ENCODE measurements at places on chromosomes 7 and 10.

DNA sequence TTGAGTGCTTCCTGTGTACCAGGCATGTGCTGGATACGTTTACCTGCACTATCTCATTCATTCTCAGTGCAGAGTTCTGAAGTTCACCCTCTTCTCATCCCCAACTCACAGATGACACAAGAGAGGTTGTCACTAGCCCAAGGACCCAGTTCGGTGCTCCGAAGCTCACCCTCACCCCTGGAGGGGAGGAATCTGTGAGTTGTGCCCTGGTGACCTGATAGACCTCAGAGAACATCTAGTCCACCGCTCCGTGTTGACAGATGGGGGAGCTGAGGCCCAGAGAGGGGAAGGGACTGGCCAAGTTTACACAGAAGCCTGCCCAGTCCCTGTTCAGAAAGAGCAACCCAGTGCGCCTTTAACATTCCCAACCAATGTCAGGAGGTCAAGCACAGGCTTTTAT is 44.8 kb upstream of the EMX2 start:
- no peak overlapping the region for H3K27ac ChIP-seq
- no peak overlapping the region for H3K4me3 ChIP-seq
- no peaks in the 10 kb centered on the region for H3K27me3 ChIP-seq
- no peak for DNase-seq

DNA sequence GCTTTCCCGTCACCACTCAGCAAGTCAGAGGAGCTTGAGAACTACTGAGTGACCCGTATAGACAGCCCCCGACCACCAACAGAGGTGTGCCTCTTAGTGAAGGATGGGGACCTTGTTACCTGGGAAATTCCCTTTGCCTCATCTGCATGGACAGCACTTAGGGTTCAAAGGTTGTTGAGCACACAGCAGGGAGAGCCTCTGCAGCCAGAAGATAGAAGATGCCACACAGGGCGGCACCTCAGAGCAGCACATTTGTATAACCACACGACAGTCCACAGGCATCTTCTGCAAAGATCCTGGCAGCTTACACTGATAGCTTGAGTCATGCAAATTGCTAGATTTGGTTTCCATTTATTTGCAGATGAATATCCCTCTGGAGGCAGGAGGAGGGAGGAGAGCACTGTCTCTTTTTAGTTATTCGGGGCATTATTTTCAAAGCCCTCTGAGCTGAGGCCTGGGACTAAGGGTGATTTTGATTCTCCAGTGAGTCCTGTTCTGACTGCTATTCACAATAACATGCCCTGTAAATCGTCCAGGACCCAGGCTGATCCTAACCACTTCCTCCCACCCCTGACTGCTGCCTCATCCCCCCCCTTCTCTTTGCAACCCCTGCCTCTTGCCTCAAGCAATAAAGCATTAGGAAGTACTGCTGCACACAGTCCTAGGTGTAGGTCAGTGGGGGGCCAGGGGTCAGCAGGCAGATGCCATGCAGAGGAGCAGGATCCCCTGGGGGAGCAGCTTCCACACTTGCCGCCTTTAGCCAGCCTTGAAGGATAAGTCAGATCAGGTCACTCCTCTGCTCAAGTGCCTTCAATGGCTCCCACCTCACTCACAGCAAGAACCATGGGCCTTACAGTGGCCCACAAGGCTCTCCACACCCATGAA is 24.6 kb upstream of the INMT start:
- H3K4me1 ChIP-seq, result 0 out of 2 replicates have a peak, but pooled peaks cover 2% of the 10 kb centered on the region
- no peaks in the 10 kb centered on the region for H3K27me3 ChIP-seq
- no peaks in the 10 kb centered on the region for H3K36me3 ChIP-seq

DNA sequence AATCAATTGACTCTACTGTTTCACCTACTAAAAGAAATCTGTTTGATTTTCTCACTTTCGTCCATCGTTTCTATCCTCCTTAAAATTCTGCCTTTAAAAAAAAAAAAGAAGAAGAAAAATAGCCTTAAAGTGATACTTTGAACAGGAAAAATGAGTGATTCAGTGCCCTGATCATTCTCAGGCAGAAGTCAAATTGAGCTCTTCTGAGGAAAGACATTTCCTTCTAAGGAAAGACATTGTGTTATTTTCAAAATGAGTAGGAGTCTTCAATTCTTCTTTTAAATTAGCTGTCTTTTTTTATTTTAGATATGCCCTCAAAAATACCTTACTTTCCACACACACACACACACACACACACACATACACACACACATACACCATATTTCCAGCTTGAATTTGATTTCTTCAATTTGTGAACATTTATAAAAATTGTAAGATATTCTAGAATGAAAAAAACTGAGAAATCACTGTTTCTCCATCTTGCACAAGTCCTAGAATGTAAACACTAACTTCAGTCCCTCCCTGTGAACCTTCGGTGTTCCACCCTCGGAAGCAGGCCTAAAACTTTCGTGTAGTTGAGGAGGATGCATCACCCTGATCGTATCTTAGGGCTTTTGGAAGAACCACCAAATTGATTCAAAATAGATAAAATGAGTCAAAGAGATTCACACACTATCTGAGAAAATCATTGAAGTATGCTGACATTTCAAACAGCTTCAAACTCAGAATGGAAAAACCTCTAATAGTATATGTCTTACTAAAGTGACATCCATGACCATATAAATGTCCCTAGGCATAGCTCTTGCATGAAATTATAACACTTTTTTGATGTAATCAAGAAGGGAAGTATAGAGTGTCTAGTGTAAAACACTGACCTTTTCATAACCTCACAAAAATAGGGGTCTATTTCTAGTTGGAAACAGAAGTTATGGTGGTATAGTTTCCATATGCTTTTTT is 270.8 kb downstream of the GATA3 start:
- no peak overlapping the region for H3K4me3 ChIP-seq
- no peak for DNase-seq
- no peaks in the 10 kb centered on the region for H3K36me3 ChIP-seq
- H3K27ac ChIP-seq, result no peak overlapping the region
- no peaks in the 10 kb centered on the region for H3K27me3 ChIP-seq

- peaks cover 6% of the 10 kb centered on the region for H3K4me1 ChIP-seq
- peaks cover 4% of the 10 kb centered on the region for H3K27me3 ChIP-seq
Observed at GRCh38 chr7:100432053-100432452, 2.4 kb downstream of the MEPCE start.

- H3K36me3 ChIP-seq, result no peaks in the 10 kb centered on the region
- H3K4me3 ChIP-seq, result no peak overlapping the region
- no peaks in the 10 kb centered on the region for H3K27me3 ChIP-seq
- no peak overlapping the region for H3K27ac ChIP-seq
- H3K4me1 ChIP-seq, result peaks cover 3% of the 10 kb centered on the region
Observed at GRCh38 chr10:97889461-97890265, 40.0 kb downstream of the GOLGA7B start.

DNA sequence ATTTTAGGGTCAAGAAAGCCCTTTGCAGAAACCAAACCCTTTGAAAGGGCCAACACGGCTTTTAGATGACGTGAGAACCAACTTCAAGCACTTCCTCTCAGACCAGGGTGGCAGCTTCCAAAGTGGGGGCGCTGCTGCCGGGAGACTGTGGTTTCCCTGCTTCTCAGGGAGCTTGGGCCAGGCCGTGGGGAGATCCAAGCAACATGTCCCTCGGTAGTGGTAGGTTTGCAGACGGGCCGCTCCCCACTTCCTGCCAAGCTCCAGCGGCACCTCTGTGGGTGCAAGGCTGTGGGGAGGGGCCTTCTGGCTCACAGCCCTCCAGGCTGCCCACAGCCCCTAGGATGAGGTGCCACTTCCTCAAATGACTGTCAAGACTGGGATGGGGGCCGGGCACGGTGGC is 132.4 kb downstream of the FAM53B start:
- no peaks in the 10 kb centered on the region for H3K27me3 ChIP-seq
- no peaks in the 10 kb centered on the region for H3K4me1 ChIP-seq
- no peaks in the 10 kb centered on the region for H3K36me3 ChIP-seq
- H3K27ac ChIP-seq, result no peak overlapping the region

- no peak overlapping the region for H3K27ac ChIP-seq
- DNase-seq, result no peak
- H3K27me3 ChIP-seq, result peaks cover 48% of the 10 kb centered on the region
- H3K4me3 ChIP-seq, result no peak overlapping the region
- no peaks in the 10 kb centered on the region for H3K36me3 ChIP-seq
- H3K4me1 ChIP-seq, result 0 out of 2 replicates have a peak, but pooled peaks cover 1% of the 10 kb centered on the region
Observed at GRCh38 chr10:75426880-75427279, 4.5 kb upstream of the LRMDA start.

- no peak for DNase-seq
- no peaks in the 10 kb centered on the region for H3K36me3 ChIP-seq
- H3K4me1 ChIP-seq, result no peaks in the 10 kb centered on the region
- H3K4me3 ChIP-seq, result no peak overlapping the region
Observed at GRCh38 chr10:26721561-26721960, 24.1 kb downstream of the PDSS1 start.

- H3K27ac ChIP-seq, result no peak overlapping the region
- H3K36me3 ChIP-seq, result no peaks in the 10 kb centered on the region
- H3K4me1 ChIP-seq, result no peaks in the 10 kb centered on the region
- H3K4me3 ChIP-seq, result no peak overlapping the region
Observed at GRCh38 chr7:64951250-64951848, 39.5 kb downstream of the ZNF117 start.
